ENCODE measurements at places on chromosomes 1 and 21.

GRCh38 chr1:238913210-238913609 is 473.2 kb upstream of the CHRM3 start:
- no peak for DNase-seq

GRCh38 chr1:18415448-18416027 is 65.2 kb upstream of the KLHDC7A start:
- DNase-seq: no peak

DNA sequence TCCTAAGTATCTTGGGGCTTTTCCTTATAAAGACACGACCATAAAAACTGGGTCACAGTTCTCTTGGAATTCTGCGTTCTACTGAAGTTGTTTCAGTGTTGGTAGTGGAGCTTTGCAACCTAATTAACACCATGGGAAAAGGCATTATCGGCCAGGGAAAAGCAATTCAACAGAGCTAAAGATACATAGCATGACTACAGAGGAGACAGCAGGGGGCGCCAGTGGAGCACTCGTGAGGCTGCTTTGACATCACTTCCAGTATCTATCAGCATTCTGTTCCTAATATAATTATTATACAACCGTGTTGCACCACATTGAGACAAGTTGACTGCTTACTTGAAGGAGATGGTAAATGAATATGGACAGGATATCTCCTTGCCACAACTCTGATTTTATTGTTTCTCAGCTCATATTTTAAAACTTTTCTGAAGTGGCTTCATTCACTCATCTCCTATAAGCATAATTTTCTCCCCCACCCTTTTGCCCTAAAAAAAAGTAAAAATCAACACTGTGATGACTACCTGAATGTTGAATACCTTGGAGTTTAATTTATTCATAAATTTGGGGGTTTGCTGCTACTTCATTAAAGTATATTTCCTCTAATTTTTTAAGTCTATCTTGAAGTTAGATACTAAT is 39.4 kb downstream of the ZP4 start:
- no peak for DNase-seq

GRCh38 chr1:2133039-2133878 is 61.3 kb downstream of the FAAP20 start:
- peak; percentile 93 for DNase-seq

- DNase-seq: peak; percentile 30
Observed at GRCh38 chr21:34022627-34023335, 50.6 kb upstream of the MRPS6 start.

DNA sequence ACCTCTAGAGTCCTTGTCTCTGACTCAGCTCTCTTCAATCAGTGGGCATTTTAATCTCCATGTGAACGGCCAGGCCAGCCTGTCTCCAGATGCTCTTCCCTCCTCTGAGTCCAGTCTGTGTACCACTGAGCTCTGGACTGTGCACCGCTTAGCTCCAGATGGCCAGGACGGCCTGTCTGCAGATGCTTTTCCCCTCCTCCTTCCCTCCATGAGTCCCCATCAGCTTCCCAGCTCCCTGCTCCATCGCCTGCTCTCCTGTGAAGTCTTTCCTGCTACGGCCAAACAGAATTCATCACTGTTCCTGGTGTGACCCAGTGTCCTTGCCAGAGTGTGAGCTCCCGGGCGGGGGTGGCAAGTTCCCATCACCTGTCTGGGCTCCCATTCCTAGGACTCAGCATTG is 42.0 kb downstream of the STUM start:
- DNase-seq: no peak

GRCh38 chr21:46071082-46071481 is 26.8 kb upstream of the COL6A2 start:
- no peak for DNase-seq

Data from activated T-helper 9 cell treated with anti-CD3 and anti-CD28 coated beads, Interleukin-2, amount 50 U/mL, for 16 hours (primary cell).